ENCODE measurements at places on chromosomes 4 and X.

GRCh38 chr4:122602277-122603142 lies 18.4 kb downstream of the IL21 start:
- DNase-seq = no peak

DNA sequence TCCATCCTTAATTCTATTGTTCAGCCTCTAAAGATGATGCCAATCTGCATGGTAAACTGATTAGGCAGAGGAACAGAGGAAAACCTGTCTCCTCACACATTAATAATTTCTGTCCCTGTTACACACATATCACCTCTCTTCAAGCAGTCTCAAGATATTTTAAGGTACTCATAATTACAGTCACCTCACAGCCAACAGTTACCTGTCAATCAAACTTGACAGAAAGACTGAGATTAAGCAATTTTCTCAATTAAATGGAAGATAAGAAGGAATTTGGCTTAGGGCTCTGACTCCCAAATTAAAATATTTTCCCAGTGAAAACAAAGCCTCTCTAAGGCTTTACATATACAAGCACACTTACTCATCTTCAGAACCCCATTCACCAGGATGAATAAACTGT lies 85.2 kb downstream of the MAPK10 start:
- no peak for DNase-seq

GRCh38 chr4:158201876-158202275 lies 8.4 kb upstream of the TMEM144 start:
- DNase-seq = no peak

DNA sequence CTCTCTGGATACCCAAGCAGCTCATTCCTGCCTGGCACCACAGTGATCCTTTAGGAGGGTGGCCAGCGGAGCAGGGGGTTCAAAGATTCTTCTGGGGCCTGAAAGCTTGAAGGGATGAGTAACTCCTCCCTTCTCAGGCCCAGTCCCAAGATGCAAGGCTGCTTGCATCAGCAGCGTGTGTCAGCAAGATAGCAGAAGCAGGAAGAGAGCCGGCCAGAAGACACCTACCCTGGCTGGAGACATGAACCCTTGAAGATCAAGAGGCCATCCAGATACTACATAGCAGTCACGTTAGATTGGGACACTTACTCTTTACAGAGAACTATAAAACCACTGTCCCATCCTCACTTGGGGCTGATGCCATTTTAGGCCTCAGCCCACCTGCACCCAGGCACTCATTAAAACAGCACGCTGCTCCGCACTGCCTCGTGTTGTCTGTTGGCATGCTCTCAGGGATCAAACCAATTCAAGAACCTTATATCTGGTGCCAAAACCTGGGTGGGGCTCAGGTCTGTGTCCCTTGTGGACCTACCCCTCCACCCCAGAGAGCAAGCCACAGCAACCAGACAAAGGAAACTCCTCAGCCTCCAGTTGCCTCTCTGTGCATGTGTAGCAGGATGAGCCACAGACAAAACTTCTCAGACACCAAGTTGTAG lies 6.5 kb downstream of the UGT2B17 start:
- DNase-seq = no peak

DNA sequence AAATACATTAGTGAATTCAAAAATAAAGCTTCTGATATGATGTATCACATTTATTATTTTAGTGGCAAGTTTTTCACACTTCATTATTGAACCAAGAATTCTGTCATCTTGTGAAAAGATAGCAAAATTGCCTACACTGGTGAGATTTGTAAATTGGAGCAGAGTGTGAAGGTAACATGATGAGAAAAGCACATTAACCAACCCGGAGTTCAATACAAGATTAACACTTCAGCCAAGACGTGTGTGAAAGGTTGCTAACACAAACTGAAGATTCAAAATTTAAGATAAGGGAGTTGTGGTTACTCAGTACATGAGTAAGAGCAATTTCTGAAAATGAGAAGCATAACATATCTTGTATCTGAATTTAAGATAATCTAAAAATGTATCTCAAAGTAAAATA lies 346.7 kb downstream of the PDHA2 start:
- no peak for DNase-seq

DNA sequence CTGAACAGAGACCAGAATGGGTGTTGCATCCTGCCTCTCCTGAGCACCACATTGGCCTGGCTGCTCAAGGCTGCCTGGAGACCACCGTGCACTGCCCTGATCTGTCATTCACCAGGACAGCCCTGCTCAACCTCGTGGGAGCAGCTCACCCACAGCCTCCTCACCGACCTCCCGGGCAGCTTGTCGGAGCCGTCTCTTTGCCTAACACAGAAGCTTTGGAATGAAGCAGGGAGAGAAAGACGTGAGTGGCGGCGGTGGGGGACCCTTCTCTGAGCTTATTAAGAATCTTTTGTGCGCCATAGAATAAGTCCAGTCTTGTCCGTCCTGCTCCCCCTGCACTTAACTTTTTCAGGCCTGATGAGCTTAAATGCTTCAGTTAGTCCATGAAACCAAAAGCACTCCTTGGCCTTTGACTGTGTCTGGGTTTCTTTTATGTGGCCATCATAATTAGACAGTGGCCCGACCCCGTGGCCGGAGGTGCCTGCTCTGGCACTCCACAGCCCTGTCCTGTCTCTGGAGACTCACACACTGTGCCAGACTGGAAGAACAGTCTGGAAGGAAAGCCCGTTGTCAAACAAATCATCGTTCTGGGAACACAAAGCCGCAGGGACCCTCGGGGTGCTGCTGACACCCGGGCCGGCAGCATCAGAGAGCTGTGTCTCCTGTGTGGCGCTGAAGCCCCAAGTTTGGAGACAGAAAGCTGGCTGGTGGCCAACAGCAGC lies 192.8 kb downstream of the BCOR start:
- DNase-seq = no peak

- DNase-seq = no peak
These were observed 119.1 kb downstream of the SLITRK2 start for GRCh38 chrX:145936769-145937168.

GRCh38 chrX:103254171-103254824 lies 657 bp downstream of the TCEAL8 start:
- no peak for DNase-seq

- DNase-seq = no peak
These were observed 2.4 kb upstream of the AFF2 start for GRCh38 chrX:148498067-148498466.

- no peak for DNase-seq
These were observed 25.8 kb downstream of the OTUD6A start for GRCh38 chrX:70087857-70088630.

- DNase-seq = no peak
These were observed 432.3 kb downstream of the GALNTL6 start for GRCh38 chr4:172245516-172245915.

DNA sequence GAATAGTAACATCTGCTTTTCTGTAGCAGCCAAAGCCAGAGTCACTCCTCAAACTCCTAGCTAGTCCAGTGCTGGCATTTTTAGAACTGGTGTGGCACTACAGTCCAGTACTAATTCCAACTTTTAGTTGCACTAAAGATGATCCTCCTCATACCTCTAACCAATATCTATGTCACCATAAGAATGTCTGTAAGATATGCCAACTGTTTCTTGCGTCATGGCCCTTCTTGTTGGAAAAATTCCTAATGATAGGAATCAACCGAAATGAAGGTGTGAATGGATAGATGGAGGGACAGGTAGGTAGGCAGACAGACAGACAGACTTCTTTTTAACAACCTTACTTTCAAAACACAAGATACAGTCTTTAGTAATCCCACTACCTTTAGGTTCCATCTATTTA lies 74.6 kb upstream of the PRSS48 start:
- no peak for DNase-seq

- DNase-seq = no peak
These were observed 67.7 kb upstream of the PGRMC2 start for GRCh38 chr4:128355305-128355704.

DNA sequence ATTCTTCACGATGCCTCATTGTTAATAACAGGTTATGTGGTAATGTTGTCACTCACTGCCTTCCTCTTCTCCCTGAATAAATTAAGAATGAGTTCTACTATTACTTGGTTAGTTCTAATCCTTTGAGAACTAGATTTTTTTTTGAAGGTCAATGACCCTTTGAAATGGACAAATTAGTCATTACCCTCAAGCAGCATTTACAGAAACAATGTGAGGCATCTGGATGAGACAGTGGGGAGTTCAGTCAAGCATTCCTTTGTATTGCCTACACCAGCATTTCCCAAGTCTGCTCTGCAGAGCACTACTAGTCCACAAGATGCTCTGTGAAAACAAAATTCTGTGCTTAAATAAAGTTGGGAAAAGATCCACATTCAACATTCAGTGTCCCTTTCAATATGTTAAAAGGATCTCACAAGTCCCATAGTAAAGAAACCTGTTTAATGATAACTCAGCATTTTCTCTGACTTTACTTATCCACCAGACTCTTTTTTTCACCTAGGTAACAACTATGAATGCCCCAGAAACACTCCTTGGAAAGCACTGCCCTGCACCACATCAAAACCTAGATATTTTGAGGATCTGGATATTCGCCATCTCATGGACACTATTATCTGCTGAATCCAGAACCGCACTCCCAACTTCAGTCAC lies 60.6 kb downstream of the CHRDL1 start:
- no peak for DNase-seq

DNA sequence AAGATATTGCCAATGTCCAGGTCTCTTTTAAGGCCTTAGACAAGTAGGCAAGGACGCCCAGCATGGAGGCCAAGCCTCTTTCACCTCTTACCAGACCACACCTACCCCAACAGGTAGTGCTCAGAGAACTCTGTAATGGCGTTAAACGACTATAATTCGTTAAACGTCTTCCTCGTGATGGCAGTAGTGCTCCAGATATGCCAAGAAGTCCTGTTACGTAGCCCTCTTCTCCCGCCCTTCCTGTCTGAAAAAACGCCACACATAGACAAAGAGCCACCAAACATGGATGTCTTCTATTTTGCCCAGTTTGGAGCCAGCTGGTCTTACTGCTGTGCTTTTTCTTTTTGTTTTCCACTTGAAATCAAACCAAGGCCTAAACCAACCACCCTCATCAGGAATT lies 190.7 kb downstream of the OR13H1 start:
- DNase-seq = no peak

DNA sequence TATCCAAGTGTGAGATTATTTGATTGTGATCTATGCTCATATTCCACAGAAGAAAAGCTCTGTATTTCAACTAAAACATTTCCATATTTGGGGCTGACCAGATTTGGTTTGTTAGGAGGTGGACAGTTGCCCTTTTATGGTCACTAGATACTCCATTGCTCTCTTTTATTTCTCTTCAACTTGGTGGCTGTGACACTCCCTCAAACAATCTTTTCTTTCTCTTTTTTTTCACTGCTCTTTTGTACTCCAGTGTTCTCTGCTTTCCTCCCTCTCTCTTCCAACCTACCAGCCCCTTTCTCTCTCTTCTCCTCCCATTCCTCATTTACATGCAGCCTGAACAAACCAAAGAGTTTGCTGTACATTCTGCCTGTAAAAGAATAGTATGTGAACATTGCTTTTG lies 48.8 kb downstream of the RBPJ start:
- no peak for DNase-seq

- DNase-seq = no peak
These were observed 112.6 kb upstream of the FAM9A start for GRCh38 chrX:8913655-8914409.

DNA sequence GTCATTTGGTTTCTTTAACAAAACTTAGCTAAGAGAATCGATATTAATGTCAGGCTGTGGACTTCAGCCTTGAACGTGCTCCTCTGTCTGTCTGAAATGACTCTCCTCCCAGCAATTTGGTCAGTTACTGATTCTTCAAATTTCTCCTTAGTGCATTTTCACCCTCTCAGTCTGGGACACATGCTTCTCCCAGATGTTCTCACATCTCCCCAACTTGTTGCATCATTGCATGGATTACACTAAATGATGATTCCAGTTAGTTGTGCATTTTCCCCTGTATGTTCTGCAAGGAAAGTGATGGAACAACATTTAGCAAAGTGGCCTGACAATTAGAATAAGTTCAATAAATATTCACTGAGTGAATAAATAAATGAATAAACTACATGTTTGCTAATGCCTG lies 94.4 kb downstream of the NLGN4X start:
- DNase-seq = no peak

- no peak for DNase-seq
These were observed 111.3 kb upstream of the PAQR3 start for GRCh38 chr4:79050541-79050880.

- no peak for DNase-seq
These were observed 64.3 kb upstream of the GABRE start for GRCh38 chrX:152038804-152039203.

DNA sequence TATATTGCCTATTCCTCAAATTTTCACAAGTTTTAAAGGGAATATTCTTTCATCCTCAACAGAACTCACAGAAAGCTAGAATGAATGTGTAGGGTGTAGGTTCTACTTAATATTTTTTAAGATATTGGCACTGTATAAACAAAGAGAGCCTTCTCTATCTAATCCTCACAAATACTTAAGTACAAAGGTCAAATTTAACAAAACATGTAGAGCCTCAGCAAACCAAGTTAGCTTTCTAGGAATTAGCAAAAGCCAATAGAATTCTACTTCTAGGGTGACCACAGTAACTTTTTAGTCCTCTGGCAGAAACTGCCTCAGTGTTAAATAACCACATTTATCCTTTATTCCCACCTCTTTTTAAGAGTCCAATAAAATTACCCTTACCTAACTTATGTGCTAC lies 19.3 kb downstream of the DHX15 start:
- DNase-seq = no peak

GRCh38 chr4:6840062-6840976 lies 57.8 kb downstream of the KIAA0232 start:
- no peak for DNase-seq

- no peak for DNase-seq
These were observed 291.7 kb upstream of the EMCN start for GRCh38 chr4:100809506-100809905.

- DNase-seq = no peak
These were observed 240.0 kb upstream of the PSAPL1 start for GRCh38 chr4:7674706-7675105.

GRCh38 chrX:43218198-43218597 lies 437.9 kb upstream of the MAOA start:
- no peak for DNase-seq

DNA sequence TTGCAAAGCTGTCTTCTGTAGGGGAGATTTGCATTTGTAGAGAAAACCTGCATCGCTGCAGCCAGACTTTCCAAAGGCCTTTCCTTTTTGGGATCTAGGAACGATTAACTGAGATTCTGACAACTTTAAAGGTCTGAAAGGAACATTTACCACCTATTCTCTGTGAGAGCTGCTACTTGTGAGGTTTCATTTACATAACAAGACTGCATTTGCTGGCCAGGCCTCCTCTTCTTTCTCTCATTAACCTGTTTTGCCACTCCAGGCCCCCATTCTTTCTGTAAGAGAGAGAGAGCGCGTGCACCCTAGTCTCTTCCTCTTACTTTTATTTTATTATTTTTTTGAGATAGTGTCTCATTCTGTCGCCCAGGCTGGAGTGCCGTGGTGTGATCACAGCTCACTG lies 31.6 kb downstream of the TMEM31 start:
- DNase-seq = no peak

DNA sequence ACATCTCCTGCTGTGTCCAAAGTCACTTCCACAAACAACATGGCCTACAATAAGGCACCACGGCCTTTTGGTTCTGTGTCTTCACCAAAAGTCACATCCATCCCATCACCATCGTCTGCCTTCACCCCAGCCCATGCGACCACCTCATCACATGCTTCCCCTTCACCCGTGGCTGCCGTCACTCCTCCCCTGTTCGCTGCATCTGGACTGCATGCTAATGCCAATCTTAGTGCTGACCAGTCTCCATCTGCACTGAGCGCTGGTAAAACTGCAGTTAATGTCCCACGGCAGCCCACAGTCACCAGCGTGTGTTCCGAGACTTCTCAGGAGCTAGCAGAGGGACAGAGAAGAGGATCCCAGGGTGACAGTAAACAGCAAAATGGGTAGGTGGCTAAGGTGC lies 123.9 kb downstream of the PDLIM5 start:
- DNase-seq = no peak

GRCh38 chr4:165699055-165699454 lies 174.0 kb upstream of the TLL1 start:
- no peak for DNase-seq
